ENCODE measurements at places on chromosomes 7 and 10.

DNA sequence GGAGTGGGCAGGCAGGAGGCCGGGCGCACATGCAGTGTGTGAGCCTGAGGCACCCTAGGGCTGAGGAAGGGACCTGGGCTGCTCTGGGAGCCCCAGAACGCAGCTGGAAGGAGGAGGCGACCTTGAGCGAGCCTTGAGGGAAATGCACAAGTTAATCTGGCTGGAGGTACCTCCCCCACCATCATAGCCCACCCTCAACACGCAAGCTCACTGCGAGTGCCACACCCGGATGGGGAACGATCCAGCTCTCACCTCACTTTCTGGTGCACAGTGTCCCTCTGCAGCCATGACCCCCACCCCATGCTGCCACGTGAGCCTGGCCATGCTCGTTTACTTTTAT lies 162.4 kb upstream of the PPP2R2D start:
- no peak for DNase-seq

- no peak for DNase-seq
Observed at GRCh38 chr10:90947030-90947960, 26.4 kb upstream of the ANKRD1 start.

GRCh38 chr10:63520500-63521415 lies at the start of gene REEP3:
Gene REEP3, plus strand, starts transcription at chr10:63521401. Its CDS starts 145 bp downstream, at chr10:63521546.
- DNase-seq, result peak; percentile 5

- DNase-seq, result no peak
Observed at GRCh38 chr10:3365630-3366029, 193.0 kb upstream of the PITRM1 start.

- DNase-seq, result no peak
Observed at GRCh38 chr10:82887488-82887887, 1012.5 kb downstream of the NRG3 start.

- DNase-seq, result no peak
Observed at GRCh38 chr10:79311581-79312407, 35.5 kb upstream of the PPIF start.

DNA sequence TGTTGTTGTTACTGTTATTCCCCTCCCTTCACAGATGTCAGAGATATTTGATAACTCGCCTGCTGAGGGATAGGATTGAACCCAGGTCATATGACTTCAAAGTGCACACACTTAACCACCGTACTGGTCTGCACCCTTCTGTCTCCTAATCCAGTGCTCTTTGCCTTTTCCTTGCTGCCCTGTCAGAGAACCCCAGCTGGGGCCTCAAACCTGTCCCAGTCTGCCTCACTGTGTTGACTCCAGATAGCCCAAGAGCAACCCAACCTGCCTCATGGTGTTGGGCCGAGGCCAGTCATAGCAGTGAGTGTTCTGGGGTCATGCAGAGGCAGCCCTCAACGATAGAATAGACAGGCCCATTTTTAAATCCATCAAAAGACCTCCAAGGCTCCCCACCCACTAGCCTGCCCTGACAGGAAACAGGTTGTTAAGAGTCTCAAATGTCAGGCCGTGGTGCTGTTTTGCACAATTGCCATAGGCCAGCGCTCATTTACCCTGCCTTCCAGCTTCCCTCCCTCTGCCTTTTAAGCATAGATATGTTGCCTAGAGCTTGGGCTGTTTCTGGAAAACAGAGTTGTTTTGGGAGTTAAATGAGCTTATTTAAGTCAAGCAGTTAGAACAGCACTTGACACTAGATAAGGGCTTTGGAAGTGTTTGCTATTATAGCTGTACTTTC lies 37.0 kb upstream of the PDCD4 start:
- DNase-seq, result peak; percentile 35

GRCh38 chr10:35020481-35020880 lies 69.7 kb downstream of the CUL2 start:
- no peak for DNase-seq

- DNase-seq, result no peak
Observed at GRCh38 chr10:87928996-87929395, 65.6 kb downstream of the PTEN start.

- no peak for DNase-seq
Observed at GRCh38 chr7:63887031-63887430, 111.6 kb upstream of the ZNF722 start.

GRCh38 chr7:13099154-13099795 lies 411.8 kb downstream of the ARL4A start:
- DNase-seq, result no peak

- DNase-seq, result no peak
Observed at GRCh38 chr10:35643151-35644049, 1.3 kb upstream of the FZD8 start.

- DNase-seq, result no peak
Observed at GRCh38 chr7:16563281-16564022, 36.8 kb downstream of the LRRC72 start.

DNA sequence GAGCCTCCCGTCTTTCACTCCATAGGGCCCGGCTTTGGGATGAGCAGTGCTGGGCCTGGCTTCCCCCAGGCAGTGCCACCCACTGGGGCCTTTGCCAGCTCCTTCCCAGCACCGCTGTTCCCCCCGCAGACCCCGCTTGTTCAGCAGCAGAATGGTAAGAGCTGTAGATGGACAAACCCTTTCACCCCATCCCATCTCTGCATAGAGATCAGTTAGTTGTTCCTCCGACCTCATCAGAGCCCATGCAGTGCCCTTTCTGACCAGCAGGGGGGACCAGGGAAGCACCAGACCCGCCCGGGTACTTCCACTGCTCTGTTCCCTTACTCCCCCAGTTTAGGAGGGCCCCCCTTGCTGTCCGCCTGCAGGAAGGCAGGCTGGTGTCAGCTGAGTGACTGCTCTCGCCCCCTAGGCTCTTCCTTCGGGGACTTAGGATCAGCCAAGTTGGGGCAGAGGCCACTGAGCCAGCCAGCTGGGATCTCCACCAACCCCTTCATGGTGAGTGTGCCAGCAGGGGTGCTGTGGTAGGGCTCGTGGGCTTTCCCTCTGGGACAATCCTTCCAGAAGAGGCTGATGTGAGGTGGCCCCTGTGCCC lies 9.8 kb downstream of the SAP25 start:
- DNase-seq, result peak; percentile 56

GRCh38 chr10:111650088-111650487 lies 533.5 kb downstream of the GPAM start:
- DNase-seq, result no peak

DNA sequence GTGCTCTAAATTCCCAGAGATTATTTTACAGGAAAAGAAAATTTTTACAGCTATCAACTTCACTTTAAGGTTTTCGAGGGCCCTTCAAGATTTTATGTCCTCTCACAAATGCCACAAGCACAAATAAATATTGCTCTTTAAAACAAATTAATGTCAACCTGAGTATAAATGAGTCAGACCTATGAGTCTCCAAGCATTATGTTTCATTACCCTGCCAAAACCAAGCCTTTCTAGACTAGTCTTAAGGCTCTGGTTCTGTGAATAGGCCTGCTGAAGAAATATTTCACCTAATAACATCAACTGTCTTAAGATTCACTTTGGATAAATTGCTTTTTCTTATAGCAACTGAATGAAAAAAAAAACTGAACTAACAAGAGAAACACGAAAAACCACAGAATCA lies 153.0 kb downstream of the PDE1C start:
- no peak for DNase-seq

GRCh38 chr7:73519867-73520672 lies 2.0 kb downstream of the BAZ1B start:
- DNase-seq, result no peak

DNA sequence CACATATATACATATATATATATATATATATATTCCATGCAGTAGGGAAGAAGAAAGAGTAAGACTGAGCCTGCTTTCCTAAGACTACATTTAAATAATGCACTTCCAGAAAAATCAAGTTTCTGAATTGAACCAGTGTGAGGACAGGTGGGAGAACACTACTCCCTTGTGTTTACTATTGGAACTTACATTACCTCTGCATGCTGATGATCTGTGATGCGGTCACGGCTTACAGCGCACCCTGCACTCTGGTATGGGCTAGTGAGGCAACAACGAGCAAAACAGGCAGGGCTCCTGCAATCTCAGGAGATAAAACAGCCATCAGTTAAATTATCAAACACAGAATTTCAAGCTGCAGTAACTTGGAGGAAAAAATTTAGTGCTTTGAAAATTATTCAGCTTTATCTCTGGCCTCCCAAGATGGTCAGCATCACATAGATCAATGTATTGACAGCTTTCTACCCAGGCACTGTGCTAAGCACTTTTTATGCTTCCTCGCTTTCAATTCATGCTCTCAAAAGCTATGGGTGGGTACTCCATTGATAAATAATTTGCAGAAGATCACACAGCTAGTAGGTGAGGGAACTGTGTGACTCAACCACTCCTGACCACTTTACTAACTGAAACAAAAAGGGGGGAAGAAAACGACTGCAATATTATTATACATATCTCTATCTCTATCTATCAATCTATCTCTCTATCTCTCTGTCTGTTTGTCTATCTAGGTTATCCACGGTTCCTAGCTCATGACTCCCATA lies 20.5 kb upstream of the SLC16A12 start:
- no peak for DNase-seq

GRCh38 chr10:130045801-130046321 lies 64.8 kb downstream of the C10orf143 start:
- no peak for DNase-seq

DNA sequence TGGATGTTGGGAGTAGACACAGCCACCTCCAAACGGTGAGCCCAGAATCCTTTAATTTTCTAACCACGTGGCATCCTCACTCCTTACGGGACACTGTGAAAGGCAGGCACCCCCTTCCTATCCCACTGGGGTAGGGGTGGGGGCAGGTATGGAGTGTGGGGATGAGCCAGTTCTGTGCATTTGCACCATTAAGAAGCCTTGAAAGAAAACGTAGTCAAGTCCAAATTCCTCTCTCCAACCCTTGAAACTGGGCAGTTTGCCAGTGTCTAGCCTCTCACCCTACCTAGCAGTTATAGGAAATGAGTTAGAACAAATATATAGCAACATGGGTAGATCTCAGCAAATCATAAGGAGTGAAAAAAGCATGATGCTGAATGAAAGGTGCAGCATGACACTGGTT lies 92.4 kb upstream of the LEP start:
- peak; percentile 56 for DNase-seq

DNA sequence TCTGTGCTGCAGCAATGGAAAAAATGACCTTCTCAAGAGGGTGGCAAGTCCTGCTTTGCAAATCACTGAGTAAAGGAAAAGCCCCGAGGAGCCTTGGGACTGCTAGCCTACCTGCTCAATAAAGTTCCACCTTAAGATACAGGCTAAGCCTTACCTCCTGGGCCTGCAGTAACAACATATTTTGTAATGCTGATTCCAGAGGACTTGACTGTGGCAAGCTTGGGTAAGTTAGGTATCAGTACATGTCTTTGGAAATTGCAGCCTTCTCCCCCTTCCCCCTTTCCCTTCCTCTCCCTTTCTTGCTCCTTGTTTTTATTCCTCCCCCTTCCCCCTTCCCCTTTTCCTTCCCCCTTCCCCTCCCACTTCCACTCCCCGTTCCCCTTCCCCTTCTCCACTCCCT lies 126.2 kb downstream of the SORCS3 start:
- no peak for DNase-seq

DNA sequence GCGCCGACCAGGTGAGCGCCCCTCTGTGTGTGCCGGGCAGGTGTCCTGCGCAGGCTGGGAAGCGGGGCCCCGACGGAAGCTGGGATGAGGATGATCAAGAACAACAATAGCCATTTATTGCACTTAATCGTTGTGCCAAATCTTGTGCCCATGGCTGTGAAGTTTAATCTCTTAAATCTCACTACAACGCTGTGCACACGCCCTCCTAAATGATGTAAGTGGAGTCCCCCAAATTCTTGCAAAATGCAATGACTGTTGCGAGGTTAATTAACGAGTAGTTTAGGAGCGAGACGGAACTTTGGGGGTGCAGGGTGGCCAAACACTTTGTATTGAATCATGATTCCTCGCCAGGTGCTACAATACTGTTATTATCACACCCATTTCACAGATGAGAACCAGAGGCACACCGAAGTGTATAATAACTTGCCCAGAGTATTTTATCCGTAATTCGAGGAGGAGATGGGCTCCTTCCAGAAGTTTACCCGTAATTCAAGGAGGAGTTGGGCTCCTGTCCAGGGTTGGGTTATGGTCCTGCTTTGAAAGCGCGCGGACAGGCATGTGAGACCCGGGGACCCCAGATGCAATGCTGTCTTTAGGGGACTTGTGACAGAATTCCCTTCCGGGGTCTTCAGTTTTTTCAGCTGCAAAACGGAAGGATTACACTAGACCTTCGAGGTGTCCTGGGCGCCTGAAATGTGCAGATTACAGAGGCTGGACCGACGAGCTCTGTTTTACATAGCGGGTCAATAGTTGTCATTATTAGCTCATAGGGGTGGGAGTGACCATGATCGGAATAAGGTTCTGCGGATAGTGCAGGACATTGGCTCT lies 1.0 kb downstream of the FFAR4 start:
- DNase-seq, result no peak

GRCh38 chr10:36367362-36367761 lies 725.3 kb upstream of the FZD8 start:
- DNase-seq, result no peak

- DNase-seq, result no peak
Observed at GRCh38 chr7:35389636-35390035, 135.7 kb upstream of the TBX20 start.

DNA sequence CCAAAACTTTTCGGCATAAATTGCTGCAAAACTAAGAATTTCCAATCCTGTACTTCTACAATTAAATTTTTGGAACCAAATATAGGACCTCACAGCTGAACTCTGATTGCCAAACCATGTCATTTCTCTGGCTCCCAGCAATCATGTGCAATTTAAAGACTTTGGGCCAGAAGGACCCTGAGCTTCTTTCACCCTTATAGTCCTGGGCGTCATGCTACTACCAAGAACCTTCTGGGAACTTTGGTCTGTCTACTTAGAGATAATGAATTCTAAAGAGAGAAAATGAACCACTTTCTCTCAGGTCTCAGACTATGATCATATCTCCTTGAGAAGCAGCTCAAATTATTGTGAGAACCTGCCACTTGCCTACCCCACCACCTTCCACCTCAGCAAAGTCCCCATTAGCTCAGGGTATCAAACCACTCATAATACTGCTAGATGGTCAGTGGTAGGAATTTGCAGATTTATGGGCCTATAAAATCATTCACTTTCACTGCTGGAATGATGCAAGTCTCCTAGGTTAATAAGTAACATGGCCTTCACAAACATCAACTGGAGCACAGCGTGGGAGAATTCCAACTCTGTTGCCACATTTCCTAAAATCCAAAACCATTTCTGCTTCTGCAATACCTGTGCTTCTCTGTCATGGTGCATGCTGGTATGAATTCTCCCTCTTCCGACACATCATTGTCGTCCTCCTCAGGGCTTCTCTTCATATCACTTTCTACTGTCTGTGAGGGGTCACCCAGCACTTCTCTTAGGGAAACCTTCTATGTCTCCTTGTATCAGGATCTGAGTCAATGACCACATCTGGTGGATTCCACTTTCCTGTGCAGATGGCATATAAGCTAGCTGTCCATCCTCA lies 6.6 kb upstream of the WDR91 start:
- no peak for DNase-seq

- no peak for DNase-seq
Observed at GRCh38 chr7:143343596-143343995, 18.9 kb downstream of the FAM131B start.

DNA sequence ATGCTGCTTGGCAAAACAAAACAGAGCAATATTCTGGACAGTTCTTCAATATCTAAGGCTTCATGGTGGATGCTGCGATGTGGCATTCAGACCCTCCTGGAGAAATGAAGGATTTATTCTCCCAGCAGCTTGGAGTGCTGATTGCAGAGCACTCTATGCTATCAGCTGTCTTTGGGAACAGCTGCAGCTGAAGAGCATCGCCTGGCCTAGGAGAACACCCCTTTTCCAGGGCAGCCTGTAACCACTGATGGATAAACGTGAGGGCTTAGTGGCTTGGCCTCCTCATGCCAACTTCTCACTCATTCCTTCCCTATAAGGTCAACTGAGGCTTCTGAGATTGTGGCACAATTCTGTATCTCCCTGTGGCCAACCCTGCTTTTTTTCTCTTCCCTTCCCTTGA lies 638.1 kb upstream of the CNTNAP2 start:
- DNase-seq, result no peak

Measured in NCI-H2107 (cell line).